Peyer's patch (tissue), 4 donors: ENCODE measurements at places on chromosomes 12 and 14. TPM values are rescaled to one million over a fixed set of nuclear protein-coding genes. Genes with fewer than 3 reads are reported as not detected.

- DNase-seq = no peak
Observed at GRCh38 chr12:86435053-86435452, 178.9 kb upstream of the MGAT4C start.

DNA sequence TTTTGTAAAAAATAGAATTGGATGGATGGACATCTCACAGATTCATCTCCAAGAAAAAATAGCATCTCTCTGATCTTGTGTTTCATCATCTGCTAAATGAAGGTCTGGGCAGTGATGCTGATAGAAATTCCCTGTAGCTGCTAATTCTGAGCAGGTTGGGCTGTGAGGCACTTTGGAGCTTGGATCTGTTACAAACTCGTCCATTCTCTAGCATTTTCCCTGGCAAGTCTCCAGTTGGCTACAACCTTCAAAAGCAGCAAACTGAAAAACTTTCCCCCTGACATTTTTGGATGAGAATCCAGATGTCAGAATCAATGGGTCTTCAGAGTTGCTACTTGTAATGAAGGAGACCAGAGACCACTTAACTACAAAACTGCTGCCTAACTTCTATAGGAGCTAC is 72.7 kb downstream of the TPH2 start:
- DNase-seq = no peak

DNA sequence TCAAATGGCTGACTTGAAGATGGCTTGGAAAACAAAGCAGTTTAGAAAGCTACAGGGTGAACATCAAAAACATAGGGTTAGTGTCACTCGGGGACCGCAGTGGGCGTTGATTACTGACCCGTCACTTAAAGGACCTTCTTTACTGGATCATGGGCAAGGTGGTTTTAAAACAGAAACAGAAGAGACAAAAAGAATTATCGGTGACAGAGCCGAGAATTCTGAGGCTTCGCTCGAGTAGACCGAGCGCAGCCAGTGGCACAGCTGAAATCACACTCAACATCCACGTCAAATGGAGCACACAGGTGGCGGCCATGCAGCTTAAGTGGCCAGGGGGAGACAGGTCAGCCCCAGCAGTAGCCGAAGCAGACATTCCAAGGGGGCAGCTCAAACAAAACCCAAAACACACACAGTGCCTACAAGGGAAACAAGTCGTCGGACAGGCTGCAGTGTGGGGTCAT is 17.3 kb downstream of the SNRNP35 start:
- no peak for DNase-seq

- DNase-seq = no peak
Observed at GRCh38 chr12:6891646-6892001, 13.0 kb upstream of the LRRC23 start.

DNA sequence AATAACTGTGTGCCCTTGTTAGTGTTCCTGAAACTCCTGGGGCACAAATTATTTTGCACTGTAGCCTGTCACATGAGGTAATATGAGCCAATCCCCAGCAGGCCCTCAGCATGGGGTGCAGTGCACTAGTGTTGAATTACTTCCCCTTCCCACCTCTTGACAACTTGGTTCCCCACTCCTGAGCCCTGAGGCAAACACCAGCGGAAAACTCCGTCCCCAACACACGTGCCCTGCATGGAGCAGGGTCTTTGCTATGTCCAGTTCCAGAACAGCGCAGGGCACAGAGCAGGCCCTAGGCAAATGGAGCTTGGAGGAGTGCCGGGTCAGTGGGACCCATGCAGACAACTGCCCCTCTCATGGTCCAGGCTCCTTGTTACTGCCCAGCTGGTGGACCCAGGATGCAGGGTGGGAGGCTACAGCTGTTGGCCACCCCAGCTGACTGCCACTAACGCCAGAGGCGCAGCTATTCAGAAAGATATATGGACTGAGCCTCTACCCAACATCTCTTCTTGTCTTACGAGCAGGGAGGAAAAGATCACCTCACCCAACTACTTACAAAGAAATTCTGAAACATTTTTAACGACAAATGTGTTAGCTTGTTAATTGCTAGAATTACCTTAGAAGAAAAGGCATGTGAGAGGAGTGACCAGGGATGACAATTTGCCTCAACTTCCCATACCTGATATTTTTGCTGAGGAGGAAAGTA is 71.6 kb downstream of the NT5DC3 start:
- no peak for DNase-seq

DNA sequence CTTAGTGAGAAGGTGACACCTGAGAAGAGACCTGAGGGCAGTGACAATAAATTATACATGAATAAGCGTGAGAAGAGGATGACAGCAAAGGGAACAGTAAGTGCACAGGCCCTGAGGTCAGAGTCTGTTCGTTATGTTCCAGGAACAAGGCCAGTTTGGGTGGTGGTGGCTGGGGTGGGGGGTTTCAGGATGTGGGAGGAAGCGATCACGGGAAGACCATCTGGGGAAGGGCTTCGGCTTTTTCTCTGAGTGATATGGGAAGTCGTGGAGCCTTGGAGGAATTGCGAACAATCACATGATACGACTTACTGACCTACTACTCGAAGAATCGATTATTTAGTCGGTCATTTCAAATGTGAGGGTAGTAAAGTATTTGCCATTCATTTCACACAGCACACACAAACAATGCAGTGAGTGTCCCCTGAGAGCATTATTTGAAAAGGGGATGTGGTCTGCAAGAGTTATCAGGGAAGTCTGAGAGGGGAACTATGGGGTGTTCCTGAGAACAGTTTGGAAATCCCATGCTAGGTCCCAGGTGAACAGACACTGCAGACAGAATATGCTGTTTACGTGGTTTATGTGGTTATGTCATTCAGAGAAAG is 94.7 kb downstream of the SLC38A1 start:
- no peak for DNase-seq

DNA sequence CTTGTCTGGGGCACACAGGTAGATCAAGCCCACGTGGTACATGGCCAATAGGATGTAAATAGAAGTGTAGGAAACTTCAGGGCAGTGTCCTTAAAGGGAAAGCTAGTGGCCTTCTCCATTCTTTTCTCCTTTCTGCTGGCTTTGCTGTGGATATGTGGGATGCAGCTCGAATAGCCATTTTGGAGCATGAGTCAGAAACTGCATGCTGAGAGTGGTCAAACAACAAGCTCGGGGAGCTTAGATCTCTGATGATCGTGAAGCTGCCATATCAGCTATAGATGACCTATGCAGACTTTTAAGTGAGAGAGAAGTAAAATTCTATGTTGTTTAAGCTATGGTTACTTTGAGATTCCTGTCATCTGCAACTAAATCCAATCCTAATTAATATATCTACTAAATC is 241.3 kb upstream of the DAAM1 start:
- DNase-seq = no peak

GRCh38 chr14:81276073-81277069 is 55.6 kb upstream of the GTF2A1 start:
- no peak for DNase-seq

DNA sequence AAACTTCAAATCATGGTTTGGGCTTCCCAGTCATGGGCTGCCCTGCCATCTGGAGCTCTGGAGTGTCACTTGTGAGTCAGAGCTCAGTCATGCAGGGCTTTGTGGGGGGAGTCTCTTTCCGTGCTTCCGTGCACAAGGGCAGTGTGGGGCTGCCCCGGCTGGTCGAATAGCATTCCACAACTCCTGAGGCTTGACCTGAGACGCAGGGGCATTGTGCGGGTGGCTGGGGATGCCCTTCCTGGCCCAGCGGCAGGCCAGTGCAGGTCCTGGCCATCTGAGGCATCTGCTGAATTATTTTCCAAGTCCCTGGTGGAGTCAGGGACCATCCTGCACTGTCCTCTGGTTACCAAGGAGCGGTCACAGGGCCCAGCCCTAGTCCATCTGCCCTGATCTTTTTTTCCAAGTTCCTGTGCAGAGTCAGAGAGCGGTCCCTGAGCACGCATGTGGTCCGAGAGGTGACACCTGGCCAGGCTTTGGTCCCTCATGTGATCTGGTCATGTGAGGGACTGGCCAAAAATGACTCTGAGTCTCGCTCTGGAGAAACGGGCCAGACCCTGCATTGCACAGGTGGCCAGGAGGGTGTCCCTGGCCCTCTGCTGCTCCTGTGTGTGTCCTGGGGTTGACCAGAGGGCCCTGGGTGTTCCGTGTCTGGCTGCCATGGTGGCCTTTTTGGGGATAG is 167.0 kb upstream of the ALG10B start:
- no peak for DNase-seq

DNA sequence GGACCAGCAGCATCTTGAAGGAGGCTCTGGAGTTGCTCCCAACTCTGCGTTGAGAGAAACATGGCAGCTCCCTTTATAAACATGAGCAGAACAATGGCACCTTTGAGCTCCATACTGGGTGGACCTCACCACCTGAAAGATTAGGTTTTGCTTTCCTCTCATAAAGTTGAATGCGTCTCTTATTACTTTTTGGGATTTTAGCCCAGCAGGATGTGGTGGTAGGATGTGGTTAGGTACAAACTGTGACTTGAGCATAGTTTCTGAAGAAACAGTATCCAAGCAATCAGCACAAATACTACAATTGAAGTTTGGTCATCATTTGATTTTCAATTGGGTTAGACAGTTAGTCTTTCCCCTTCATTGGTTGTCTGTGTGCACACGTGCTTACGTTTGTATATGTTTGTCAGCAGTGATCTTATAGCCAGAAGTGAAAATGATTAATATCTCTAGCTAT is at the start of gene PRR4:
Gene PRR4 (minus strand): TSS at position 51 of the 454 bp plus-strand sequence. CDS start 38 bp downstream, at position 13.
- DNase-seq = no peak

- DNase-seq = no peak
Observed at GRCh38 chr12:123027726-123028445, 47.4 kb downstream of the ARL6IP4 start.

- DNase-seq = no peak
Observed at GRCh38 chr12:3518902-3519301, 27.9 kb downstream of the PRMT8 start.

DNA sequence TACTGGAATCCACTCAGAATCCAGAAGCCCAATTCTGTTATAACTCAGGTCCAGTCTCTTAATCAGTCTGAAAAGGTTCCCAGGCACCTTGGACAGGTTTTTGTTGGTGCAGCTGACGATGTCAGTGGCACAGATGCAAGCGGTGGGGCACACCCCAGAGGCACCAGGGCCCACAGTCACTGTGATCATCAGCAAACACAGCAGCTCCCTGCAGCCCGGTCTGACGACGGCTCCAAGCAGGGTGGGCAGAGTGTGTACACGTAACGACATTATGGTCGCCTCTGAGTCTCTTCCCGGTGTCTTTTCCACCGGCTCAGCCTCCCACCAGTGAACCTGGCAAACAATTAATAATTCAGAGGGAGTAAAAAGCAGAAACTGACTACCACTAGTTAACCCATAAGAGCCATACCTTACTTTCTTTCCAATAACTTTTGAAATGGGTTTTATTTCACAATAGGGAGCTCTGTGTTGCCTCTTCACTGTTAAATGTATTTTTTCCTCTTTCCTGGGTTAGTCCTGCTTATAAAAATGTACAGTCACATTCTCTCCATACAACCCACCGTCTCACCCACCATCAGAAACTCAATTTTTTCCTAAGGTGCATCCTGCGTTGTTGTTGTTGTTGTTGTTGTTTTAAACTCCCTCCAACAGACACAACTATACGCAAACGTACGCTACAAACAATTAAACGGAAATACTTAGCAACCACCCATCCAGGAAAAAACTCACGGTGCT is 521 bp upstream of the PCED1B start:
- DNase-seq = peak; percentile 71

- DNase-seq = no peak
Observed at GRCh38 chr12:92551210-92551609, 151.6 kb upstream of the PLEKHG7 start.

GRCh38 chr14:77598366-77599070 is 17.9 kb downstream of the SPTLC2 start:
- DNase-seq = peak; percentile 45

DNA sequence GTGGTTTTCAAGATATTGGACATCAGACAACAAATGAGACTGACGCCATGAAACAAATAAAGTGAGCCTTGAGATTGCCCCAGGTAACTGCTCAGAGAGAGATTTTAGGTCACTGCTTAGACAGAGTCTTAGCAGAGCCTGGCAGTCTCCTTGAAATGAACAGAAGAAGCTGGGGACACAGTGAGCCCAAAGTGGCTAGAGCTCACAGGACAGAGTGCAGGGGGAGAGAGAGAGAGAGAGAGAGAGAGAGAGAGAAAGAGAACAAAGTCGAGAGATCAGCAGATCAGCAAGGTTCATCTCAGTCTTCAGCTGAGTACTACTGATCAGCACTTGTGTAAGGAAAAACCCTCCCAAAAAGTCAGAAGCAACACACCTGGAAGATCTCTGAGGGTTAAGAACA is 147.4 kb downstream of the RMST start:
- no peak for DNase-seq

GRCh38 chr12:66453120-66453519 is 150.8 kb downstream of the HELB start:
- no peak for DNase-seq

DNA sequence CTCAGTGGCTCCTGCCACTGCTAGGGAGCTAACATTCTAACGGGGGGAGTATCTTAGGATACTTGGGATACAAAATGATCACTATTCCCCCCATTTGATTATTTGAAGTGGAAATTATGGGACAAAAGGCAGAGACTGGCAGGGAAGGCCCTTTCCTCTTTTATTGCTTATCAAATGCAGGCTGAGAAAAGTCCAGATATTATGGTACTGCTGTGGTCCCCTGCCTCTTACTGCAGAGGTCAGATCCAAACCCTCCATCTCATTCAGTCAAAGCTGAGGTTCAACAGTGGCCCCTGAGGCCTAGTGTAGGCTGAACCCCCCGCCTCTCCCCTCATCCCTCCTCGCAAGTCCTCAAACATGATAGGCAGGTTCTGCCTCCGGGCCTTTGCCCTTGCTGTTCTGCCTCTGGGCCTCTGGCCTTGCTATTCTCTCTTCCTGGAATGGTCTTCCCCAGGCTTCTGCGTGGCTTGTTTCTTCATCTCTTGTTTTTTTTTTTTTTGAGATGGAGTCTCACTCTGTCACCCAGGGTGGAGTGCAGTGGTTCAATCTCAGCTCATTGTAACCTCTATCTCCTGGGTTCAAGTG is 34.2 kb downstream of the KRT80 start:
- DNase-seq = no peak

DNA sequence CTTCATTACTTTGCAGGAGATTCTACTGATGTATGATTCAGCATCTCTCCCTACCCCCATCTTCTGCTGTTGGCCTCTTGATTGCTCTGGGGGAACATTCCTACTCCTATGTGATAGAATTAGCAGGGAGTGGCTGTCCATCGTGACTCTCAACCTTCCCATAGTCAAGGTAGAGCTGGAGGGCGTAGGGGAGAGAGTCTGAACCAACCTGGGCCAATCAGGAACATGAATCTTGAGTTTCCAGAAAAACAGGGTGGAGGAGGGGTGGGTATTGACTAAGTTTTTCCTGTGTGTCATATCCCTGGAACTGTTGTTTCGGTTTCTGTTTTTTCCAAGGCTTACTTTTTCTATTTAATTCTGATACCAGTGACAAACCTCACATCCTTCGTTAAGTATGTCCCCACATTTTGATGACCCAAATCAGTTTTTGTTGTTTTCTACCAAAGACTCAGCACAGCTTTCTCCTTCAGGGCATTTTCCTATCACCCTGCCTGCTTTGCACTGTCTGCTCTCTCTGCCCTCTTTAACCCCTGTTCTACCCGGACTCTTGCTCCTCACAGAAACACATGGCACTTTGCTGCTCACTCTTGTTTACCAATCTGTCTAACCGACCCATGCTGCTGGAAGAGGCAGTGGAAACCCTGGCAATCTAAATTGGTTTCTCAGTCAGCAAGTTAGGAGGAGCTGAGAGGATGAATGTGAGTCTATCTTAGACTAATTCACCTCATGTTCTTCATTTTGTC is 1428.3 kb downstream of the AACS start:
- no peak for DNase-seq

GRCh38 chr14:39040529-39040928 is 62.5 kb downstream of the SEC23A start:
- DNase-seq = no peak

GRCh38 chr12:117053050-117053400 is 46.2 kb downstream of the TESC start:
- no peak for DNase-seq

TMEM229B gene
- total RNA-seq = 8.3 TPM

NEK9 gene
- total RNA-seq = 53.6 TPM

IGFBP6 gene
- 185 TPM for total RNA-seq

ARHGEF40 gene
- total RNA-seq = 29.1 TPM
